ENCODE measurements at places on chromosomes 1 and 21.

- peaks cover 59% of the 10 kb centered on the region for H3K27me3 ChIP-seq
- peaks cover 7% of the 10 kb centered on the region for H3K4me1 ChIP-seq
- no peak overlapping the region for H3K4me3 ChIP-seq
- no peaks in the 10 kb centered on the region for H3K36me3 ChIP-seq
- no peak for DNase-seq
Measured at GRCh38 chr1:201945863-201946223, 505 bp downstream of the LMOD1 start.

DNA sequence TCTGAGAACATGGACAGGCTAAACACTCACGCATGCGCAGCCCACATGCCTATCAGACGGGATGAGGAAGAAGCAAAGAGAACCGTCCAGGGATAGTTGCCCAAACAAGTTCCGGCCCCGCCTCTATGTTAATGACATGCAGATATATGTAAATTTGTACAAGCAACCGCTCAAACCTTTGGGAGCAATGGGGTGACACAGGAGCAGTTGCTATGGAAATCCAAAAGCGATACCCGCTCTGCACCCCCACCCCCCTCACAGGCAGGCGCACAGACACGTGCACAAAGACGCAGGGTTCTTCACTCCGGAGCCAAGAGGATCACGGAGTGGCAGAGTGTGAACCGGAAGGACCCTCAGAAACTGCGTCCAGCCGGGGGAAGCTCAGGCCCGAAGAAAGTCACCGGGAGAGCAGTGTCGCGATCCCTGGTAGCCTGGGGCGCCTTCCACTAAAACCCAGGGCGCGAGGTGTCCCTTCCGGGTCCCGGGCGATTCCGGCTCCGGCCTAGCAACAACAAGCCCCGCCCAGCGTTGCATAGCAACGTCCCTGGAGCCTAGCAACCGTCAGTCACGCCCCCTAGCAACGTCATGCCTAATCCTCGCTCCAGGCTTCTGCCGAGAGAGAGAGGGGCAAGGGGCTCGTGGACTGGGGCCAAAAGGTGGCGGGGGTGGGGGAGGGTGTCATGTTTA is 24.1 kb upstream of the ADGRB2 start:
- H3K4me3 ChIP-seq: peak overlapping the region; percentile 77
- H3K27ac ChIP-seq: peak overlapping the region; percentile 86
- peaks cover 12% of the 10 kb centered on the region for H3K4me1 ChIP-seq

GRCh38 chr1:43668956-43669355 is 19.0 kb downstream of the KDM4A start:
- no peaks in the 10 kb centered on the region for H3K27me3 ChIP-seq
- H3K4me3 ChIP-seq: no peak overlapping the region
- no peak overlapping the region for H3K27ac ChIP-seq
- H3K4me1 ChIP-seq: no peaks in the 10 kb centered on the region
- no peak for DNase-seq
- peaks cover 76% of the 10 kb centered on the region for H3K36me3 ChIP-seq

GRCh38 chr21:25467896-25468295 is 139.4 kb downstream of the MRPL39 start:
- H3K27me3 ChIP-seq: no peaks in the 10 kb centered on the region
- peaks cover 8% of the 10 kb centered on the region for H3K36me3 ChIP-seq
- H3K4me3 ChIP-seq: no peak overlapping the region

DNA sequence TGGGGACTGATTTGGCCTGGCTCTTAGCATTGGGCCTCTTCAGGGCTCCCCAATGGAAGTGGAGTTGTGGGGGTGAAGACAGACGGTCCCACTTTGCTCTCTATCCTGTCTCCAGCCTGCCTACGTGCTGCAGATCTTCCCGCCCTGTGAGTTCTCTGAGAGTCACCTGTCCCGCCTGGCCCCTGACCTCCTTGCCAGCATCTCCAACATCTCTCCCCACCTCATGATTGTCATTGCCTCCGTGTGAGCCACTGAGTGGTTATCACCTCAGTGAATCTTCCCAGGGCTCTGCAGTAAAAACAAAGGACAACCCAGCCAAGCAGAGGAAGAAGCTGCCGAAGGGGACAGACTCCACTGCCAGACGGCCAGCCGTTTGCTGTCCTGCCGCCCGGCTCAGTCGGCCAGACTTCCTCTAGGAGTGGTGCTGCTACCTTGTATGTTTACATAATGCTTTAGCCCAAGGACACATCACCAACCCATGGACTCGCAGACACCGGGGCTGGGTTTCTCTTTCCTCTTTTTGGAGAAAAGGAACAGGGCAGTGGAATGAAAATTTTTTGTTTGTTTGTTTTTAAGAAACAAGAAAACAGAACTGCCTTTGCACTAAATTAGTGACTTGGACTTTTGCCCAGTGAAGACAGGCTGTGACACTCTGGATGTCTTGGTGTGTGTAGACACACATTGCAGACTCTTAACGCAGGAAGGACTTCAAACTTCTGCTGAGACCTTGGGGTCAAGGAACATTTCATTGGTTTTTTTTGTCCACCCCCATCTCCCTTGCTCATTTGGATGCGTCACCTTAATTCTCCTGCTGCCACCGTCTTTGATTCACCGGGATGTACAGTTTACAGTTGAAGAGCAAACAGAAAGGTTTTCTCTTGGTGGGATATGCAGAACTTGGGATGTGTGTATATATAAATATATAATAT is 36.5 kb downstream of the ZBTB17 start:
- H3K36me3 ChIP-seq: peaks cover 53% of the 10 kb centered on the region
- DNase-seq: no peak
- H3K27ac ChIP-seq: peak overlapping the region; percentile 76
- no peak overlapping the region for H3K4me3 ChIP-seq
- H3K27me3 ChIP-seq: no peaks in the 10 kb centered on the region
- H3K4me1 ChIP-seq: no peaks in the 10 kb centered on the region

DNA sequence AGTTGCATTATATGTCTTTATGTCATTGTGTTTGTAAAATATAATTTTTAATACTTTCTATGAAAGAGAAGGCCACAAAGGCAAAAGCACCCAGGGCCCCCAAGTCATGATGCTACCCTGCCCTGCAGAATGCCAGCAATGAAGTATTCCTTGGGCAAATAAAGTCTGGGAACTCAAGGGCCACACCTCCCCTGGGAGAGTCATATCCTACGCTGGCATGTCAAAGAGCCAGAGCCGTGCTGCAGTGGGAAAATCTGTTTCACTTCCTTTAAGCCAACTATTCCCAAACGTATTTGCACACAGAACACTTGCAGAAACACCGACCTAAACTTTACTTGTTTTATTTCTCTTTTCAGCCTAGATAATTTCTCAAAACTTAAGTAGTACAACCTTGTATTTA is 98.4 kb upstream of the KAZN start:
- no peak overlapping the region for H3K4me3 ChIP-seq
- H3K27me3 ChIP-seq: peaks cover 3% of the 10 kb centered on the region
- H3K36me3 ChIP-seq: no peaks in the 10 kb centered on the region
- H3K27ac ChIP-seq: no peak overlapping the region
- DNase-seq: no peak
